ENCODE measurements at places on chromosomes 2 and 18.
A peak's percentile ranks its signal among the peaks of the same experiment; 100 is the strongest.

DNA sequence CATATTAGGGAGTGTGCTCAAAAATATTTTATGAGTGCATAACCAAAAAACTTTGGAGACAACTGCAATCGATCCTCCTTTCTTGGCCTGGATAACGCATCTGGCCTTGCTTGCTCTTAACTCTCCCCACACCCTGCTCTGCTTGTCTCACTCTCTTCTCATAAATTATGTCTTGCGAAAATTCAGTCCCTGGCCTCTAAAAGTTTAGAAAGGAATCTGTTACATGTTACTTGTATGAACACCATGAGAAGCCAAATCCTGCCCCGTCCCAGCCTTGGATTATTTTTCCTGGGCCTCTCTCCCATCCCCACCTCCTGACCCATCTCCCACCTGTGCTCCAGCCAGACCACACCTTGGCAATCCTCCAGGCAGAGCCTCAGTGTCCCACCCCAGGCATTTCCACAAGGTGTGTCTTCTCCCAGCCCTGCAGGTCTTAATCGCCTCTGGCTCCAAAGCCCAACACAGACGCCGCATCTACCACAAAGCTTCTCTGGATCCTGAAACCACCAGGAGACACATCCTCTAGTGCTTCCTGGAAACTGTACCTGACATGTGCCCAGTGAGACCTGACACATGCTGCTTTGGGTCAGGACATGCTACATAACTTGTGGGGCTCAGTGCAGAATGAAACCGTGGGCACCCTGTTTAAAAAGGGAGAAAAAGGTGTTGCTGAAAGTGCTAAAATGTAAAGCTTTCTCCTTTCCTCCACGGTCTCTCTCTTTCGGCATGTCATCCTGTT lies 99.6 kb upstream of the ST3GAL5 start:
- DNase-seq = no peak

DNA sequence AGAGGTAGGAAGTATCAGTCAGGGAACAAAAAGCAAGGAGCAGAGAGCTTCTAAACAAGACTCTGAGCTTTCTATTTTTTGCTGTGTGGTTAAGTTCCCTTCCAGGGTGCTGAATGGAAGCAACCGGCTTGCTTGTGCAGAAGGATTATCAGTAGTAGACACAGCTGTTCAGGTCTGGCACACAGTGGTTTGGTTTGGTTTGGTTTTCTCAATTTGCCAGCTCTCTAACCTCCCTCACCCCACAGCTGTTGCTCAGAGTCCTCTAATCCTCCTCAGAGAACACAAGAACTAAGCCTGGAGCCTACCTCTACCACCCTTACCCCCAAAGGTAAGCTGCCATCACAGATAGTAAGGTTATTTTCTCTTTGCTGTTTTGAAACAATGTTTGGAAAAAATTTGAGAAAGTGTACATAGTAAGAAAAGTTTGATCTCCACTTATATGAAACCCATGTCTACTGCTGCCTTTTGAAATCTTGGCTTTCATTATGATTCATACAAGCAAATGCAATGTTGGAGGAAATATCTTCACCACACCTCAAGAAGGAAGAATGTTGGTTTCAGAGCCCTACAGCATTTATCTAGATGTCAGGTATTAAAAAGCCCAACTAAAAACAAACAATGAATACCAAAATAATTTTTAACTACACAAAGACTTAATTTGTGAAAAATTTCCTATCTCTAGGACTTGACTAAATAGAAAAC lies 255.3 kb downstream of the NR4A2 start:
- DNase-seq = no peak

DNA sequence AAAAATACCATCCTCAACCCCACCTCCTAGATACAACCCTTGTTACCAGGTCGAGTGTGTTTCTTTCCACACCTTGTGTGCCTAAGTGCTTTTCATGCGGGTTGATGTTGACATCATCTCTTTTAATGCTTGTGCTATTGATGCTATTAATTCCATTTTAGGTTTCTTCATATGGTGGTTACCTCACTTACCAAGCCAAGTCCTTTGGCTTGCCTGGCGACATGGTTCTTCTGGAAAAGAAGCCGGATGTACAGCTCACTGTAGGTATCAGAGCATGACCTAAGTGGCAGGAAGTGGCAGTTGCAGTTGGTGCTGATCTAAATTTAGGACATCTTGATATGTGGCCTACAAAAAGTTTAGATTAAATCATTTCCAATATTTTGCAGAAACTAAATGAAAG lies 149.9 kb upstream of the TTC39C start:
- DNase-seq = no peak

DNA sequence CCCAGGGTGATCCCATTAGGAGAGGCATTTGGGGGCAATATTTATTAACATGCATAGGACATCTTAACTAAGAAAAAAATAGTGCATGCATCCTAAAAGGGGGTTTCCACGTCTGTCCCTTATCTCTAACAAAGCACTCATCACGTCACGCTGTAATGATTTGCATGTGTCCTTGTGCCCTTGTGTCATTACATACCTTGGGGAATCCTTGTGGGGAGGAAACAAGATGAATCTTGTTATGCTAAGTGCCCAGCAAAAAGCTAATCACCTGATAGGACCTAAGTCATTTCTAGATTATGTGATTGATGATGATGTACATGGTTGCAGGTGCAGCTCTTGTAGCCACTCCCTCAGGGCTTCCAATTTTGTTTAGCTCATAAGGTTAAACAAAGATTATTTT lies 250.9 kb downstream of the FBXO15 start:
- DNase-seq = no peak

DNA sequence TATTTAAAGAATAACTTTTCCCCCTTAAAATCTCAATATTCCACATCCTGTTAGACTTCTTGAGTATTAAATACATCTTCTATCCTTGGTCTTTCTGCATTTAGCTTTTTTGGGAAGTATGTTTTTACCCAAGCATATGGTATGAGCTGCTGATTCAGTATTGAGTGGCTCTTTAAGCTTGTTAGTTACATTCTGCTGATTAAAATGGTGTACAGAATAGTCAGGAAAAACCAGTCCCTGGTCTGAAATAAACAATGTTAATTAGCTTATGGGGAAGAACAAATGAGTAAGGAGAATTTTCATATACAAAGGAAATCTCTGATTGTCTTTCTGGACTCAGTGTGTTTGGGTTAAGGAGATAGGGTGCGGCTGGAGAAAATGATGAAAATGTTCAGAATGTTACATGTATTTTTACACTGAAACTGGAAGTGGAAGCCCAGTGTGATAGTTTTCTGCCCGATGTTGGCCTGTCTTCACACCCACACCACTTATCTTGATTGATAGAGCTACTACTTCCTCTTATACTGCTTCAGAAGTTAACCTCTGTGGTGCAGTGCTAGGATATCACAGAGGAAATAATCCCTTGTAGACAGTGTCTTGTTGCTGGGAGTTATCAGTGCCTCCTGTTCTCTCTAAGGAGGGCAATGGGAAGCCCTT lies 84.0 kb downstream of the MSH2 start:
- DNase-seq = peak; percentile 44

DNA sequence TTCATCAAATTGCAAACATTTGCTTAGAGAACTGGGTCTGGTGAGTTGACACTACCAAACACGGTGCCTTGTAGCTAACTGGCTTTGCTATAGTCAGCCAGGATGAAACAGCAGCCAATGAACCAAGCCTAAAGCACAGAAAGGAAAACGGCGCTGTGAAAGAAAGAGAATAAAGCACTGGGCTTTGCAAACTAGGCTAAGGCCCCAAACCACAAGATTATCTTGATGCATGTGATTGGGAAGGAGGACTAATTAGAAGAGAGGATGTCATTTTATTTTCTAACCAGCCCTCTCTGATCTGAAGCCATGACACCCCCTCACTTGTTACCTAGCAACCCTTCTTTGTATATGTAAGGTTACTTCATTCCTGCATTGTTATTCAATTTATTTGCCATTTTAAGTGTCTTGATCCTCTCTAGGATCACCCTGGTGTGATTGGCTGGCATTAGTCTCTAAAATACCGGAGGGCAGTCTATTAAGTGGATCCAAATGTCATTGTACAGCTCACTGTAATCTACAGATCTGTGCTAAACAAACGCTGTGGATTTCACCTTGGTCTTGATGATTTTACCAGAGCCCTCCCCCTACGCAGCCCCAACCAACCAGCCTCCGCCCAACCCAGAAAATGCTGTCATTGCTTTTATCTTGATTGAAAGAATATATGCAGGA lies 395.4 kb upstream of the ACVR2A start:
- DNase-seq = no peak

DNA sequence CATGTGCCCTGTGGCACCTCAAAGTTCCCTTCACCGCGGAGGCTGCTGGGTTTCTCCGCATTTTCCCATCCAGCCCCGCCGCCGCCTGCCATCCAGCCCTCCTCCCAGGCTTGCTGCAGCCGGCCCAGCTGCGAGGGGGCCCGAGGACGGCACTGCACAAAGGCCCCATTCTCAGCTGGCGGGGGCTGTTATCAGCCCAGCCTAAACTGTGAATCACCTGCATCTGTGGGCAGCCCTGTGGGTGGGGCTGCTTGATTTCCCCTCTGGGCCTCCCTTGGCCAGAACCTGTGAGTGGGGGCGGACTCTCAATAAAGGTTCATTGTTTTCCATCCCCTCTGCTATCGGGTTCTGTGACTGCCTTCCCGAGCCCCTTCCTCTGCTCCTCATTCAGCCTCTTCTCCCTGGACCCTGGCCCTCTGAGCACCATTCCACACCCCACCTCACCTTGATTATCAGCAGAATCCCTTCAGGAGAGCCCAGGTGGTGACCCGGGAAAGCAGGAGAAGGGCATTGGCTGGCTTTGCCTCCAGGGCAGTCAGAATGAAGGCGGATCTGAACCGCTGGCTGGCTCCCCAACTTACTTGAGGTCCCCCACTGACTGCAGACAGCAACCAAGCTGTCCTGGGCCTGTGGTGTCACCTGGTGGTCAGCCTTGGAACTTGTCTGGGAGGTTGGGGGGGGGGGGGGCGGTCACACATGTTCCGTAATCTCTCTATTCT lies 204.5 kb downstream of the ZFP36L2 start:
- no peak for DNase-seq

GRCh38 chr2:156340804-156341451 lies 8.4 kb upstream of the NR4A2 start:
- peak; percentile 30 for DNase-seq

- no peak for DNase-seq
Measured at GRCh38 chr2:26344581-26345282, 1.2 kb upstream of the SELENOI start.

DNA sequence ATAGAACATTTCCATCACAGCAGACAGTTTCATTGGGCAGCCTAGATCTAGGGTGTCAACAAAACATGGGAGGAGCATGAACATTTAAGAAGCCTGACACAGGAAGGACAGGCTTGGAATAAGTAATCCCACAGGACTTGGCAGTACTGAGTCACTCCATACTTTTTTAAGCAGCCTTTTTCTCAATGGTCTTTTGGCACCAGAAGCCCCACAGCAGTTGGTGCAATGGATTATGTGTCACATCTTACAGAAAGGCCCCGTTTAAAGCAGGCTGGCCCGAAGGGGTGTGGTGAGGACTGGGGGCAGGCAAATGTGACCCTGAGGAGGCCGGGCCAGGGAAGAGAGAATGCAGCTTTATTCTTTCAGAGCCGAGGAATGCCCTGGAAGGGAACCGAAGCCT lies 26.6 kb downstream of the SPTBN1 start:
- no peak for DNase-seq

DNA sequence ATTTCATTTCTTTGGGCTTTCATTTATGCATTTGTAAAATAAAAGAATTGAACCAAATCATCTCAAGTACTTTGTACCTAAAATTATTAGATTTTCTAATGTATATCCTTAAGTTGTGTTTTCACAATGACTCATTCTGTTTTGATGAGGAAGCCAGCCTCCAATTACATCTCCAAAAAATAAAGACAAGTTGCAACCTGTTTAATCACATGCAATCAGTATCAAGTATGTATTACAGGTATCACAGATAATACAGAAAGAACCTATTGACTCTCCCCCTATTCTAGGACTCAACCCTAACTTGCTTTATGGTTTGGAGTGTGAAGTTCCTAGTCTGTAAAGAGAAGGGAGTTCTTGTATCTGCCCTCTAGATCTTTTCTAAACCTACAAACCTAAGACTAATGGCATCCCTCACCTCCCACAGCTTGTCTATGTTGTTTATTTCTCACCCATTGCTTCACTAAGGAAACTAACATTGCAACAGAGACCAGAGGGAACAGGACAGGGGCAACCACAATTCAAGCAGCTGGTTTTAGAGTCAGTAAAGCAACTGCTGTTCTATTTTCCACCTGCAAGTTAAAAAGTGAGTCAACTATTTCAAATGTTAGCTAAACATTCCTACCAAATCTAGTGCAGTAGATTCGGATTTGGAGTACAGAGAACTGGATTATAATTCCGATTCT lies 141.1 kb upstream of the ETAA1 start:
- no peak for DNase-seq

GRCh38 chr2:237590272-237591140 lies at the start of gene RAB17:
RAB17 (minus strand) TSS chr2:237590734; CDS start chr2:237586154, 4,580 bp downstream.
- DNase-seq = no peak

GRCh38 chr2:186949726-186950256 lies 100.8 kb upstream of the ZSWIM2 start:
- no peak for DNase-seq

DNA sequence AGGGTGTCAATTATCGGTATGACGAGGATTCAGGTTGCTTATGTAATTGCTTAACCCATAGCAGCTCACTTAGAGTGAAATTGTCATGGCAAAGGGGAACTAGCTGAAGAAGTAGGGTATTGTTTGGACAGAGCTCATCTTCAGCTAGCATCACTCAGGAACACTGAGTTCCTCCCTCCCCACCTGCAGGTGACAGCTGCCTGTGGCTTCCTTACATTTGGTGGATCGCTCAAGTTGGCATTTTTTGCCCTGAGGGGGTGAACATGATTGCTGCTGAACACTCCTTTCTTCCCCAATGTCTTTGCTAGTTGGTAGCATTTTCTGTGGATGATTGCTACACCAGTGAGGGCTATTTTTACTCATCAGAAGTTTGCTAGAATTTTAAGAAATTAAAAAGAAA lies 86.7 kb upstream of the THUMPD2 start:
- DNase-seq = no peak

DNA sequence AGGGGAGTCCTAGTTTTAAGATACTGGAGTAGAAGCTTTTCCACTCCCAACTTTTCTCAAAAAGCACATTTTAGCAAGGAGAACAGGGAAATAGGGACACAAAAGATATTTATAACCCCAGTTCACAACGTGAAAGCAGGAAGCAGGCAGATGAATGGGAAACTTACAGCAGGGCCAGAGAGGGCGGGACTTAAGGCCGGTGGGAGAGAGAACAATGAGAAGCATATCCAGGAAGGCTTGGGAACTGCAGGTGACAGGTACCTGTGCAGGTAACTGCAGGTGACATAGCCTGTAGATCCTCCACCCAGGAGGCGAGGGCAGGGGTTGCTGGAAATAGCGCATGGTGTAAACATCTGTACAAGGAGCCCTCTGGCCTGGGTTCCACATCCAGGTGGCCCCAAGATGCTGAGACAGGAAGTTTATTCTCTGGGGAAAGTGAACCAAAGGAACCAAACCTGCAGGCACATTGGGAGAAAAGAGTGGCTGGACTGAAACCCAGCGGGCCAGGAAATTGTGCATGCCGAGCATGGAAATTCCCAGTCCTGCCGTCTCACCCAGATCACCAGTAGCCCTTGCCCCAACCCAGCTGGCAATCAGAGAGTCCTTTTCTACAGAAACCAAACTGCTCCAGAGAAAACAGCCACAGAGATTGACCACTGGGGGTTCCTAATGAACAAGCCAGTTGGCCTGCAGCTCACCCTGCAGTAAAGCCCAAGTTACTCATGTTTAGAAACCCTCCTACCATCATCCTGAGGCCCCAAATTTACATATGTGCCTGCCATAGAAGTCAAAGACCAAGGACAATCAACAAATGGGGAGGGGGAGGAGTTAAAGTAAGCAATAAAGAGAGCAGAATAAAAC lies 24.3 kb upstream of the COL6A3 start:
- no peak for DNase-seq
